RCC 7860 (cell line): ENCODE measurements at places on chromosomes 6 and 20.

- DNase-seq: no peak
Observed at GRCh38 chr20:20765696-20766365, 53.4 kb upstream of the RALGAPA2 start.

DNA sequence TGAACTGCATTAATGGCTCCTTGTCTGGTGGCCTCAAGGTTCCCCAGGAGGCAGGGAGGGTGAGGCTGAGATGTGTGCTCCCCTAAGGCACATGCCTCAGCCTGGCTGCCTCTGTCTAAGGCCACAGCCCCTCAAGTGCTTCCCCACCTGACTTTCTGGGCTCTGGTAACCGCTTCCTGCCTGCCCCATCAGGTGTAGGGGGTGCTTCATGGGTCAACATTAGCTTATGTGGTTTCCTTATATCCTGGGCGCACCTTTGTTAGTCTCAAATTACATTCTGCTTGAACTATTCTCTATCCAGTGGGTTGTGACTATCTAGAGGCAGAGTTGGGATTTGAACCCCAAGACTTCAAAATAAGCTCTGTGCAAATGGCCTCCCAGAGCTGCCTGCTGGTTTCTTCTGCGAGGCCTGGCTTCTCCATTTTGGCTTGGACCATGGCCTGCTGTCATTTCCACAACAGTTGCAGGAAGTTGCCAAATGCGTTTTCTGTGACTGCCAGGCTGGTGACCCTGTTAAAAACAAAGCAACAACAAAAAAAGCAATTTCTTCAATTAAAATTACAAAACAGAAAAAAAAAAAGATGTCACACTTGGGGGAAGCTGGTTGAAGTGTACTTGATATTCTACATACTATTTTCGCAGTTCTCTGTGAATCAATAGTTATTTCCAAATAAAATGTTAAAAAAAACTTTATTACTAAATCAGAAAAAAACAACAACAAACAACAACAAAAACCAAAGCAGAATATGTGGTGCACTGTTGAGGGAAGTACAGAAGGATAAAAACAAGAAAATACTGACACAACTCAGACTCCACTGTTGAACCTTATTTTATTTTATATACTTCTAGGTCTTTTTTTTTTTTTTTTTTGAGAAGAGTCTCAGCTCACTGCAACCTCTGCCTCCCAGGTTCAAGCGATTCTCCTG is 20.0 kb upstream of the ZNFX1 start:
- DNase-seq: no peak

DNA sequence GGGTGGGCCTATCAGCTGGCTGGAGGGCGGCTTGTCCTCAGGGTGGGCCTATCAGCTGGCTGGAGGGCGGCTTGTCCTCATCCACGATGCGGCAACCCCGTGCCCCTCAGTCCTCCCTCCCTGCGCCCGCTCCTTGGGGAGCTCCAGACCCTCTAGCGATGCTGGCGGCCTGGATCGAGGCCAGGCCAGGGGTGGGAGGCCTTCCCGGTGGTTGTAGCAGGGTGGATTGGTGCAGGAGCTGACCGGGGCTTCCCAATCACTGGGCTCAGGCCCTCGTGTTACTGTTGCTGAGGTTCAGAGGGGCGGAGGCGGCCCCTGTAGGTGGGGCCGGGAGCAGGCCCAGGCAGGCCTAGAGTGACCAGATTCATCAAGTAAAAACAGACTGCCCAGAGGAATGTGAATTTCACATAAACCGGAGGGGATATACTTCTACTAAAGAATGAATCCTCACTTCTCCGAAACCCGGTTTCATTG is 8.8 kb downstream of the SLC17A9 start:
- no peak for DNase-seq

DNA sequence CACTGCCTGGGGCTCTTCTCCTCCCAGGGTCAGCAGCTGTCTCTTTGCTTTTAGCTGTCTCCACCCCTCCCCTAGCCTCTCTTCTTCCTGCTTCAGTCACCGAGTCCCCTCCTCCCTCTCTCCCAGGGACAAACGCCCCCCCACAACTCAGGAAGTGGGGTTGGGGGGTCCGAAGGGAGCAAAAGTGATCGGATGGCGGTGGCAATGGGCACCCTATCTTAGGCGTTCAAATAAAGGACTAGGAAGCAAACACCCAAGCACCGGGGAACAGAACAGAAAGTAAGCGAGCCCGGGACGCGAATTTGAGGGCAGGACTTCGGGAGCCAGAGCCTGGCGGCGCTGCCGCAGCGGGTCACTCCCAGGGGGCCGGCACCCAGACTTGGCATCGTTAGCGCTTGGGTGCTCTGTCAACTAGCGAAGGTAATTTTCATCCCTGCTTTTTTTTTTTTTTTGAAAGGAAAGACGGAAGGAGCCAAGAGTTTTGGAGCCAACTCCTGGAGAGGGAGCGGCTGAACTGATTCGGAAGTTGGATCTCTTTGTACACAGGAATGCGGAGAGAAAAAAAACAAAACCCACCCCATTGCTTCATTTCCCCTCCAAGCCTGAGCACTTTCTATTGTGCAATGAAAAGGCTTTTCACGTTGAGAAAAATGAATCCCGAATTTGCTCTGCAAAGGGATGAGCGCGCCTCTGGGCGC is 815 bp upstream of the ITPR3 start:
- no peak for DNase-seq

DNA sequence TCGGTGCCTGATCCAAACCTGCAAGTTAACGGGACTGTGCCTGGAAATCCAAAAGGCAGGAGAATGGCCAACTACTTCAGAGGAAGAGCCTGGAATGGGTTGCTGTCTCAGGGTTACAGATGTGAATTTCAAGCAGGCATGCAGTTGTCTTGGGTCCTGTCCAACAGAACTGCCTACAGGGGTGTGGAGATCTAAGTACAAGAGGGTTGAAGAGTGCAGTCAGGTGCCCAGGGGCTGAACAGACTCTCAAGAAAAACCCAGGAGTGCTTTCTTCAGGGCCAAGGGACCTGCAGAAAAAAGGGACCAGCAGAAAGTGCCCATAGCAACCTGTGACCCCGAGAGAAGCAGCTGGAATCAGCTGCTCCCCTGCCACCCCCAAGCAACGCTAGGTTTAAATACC is 71.0 kb downstream of the PREP start:
- no peak for DNase-seq

- DNase-seq: no peak
Observed at GRCh38 chr6:5772408-5773120, 234.2 kb downstream of the NRN1 start.
